Fibroblast of the conjunctiva (primary cell): ENCODE measurements at places on chromosomes 11 and 22.

- DNase-seq, result no peak
Observed at GRCh38 chr22:19438298-19438697, 6.0 kb downstream of the MRPL40 start.

DNA sequence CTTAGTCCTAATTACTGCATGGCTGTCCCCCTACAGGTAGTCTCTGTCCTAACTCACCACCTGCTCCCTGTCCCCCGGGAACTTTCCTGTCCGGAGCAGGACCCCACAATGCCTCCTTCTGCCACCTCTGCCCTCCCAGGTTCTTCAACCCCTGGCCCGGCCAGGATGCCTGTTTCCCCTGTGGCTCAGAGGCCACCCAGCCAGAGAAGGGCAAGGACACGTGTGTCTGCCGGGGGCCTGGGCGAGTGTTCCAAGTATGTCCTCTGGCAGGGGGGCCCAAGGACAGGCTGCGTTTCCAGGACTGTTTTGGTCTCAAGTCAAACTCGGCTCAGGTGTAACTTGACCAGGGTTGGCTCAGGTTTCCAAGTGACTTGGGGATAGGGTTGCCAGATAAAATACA is 63.8 kb downstream of the BTG4 start:
- DNase-seq, result no peak

- DNase-seq, result no peak
Observed at GRCh38 chr22:21663738-21664137, 2.1 kb upstream of the PPIL2 start.

- peak; percentile 8 for DNase-seq
Observed at GRCh38 chr11:105236664-105237063, 97.1 kb upstream of the CARD18 start.

DNA sequence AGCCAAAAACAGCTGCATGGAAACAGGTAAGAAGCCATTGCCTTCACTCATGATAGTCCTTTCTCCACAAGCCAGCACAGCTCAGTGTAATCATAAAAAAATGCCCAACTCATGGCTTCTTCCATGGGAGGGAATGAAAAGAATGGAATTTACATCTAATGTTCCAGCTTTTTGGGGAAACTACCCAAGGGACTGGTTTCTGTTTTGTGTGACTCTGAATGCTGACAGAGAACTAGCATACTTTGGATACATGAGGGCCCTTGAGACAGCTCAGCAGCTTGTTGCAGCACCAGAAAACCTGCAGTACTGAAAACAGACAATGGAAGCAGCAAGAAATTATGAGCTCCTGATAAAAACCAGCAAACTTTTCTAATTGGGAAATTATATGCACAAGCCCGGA is 24.2 kb upstream of the HORMAD2 start:
- no peak for DNase-seq

DNA sequence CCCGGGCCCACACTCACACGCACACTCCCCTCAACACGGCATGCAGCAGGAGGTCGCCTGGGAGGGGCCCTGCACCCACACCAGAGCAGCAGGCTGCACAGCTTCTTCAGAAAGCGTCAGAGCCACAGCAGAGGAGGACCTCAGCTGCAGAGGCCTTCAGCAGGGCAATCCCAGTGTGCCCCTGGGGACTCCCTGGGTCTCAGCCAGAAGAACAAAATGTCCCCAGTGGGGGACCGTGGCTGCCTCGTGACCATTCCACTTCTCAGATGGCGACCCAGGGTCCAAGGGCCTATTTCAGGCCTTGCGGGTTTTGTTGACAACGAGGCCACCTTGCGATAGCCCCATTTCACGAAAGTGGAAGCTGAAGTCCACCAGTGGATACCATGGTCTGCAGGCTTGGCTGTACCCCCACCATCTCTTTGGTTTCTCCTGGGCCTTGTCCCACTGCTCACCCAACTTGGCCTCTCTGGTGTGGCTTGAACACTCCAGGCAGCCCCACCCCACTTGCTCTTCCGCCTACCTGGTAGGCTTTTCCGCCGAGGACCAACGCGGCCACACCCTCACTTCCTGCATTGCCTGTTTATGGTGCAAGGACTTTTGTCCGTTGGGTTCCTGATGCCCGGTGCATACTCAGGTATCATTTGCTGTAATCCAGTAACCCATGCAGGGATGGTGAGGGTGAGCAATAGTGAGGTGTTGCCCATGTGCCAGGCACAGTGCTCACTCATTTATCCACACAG is 38.1 kb downstream of the MB start:
- DNase-seq, result no peak
